ENCODE measurements at places on chromosomes 7 and 10. TPM values are rescaled to one million over a fixed set of nuclear protein-coding genes. Genes with fewer than 3 reads are reported as not detected.

- DNase-seq: no peak
These were observed 60.9 kb downstream of the TCERG1L start for GRCh38 chr10:131250454-131251145.

DNA sequence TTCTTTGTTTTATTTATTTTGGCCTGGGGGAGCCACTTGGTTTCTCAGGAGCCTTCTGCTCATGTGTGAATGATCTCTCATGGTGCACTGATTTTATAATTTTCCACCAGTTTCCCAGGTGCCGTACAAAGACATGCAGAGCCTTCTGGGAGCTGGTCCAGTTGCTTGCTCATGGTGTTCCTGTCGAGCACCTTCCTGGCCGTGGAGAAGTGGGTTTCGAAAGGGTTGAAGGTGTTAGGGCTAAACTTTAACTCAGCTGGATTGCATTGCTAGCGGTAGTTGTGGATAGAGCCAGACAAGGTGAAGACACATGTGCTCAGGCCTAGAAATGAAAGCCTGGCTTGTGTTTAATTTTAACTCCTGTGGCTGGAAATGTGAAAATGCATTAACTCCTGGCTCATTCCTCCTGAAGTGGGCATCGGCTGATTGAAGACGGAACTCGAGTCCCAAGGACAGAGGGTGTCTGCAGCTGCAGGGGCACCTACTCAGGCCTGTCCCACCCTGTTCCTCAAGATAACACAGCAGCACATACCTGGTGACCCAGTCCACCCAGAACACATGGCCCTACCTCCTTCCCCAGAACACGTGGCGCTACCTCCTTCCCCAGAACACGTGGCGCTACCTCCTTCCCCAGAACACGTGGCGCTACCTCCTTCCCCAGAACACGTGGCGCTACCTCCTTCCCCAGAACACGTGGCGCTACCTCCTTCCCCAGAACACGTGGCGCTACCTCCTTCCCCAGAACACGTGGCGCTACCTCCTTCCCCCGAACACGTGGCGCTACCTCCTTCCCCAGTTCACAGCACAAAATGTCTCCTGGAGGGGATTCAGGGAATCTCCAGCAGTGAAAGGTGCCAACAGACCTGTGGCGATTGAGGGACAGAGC lies 133.2 kb downstream of the WDR37 start:
- no peak for DNase-seq

DNA sequence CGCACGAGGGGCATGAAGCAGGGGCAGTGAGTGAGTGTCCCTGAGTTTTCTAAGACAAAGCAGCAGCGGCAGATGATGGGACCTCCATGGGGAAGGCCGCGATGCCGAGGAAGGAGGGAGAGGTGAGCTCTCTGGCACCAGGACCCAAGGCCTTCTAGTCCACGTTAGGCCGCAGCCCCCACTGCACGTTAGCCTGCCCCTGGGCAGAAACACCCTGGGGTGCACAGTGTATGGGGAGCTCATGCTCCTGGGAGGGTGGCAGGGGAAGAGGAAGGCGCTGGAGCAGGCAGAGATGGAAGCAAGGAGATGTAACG lies 97.3 kb upstream of the IKZF1 start:
- no peak for DNase-seq

- no peak for DNase-seq
These were observed 1456.7 kb downstream of the REEP3 start for GRCh38 chr10:64977915-64978314.

DNA sequence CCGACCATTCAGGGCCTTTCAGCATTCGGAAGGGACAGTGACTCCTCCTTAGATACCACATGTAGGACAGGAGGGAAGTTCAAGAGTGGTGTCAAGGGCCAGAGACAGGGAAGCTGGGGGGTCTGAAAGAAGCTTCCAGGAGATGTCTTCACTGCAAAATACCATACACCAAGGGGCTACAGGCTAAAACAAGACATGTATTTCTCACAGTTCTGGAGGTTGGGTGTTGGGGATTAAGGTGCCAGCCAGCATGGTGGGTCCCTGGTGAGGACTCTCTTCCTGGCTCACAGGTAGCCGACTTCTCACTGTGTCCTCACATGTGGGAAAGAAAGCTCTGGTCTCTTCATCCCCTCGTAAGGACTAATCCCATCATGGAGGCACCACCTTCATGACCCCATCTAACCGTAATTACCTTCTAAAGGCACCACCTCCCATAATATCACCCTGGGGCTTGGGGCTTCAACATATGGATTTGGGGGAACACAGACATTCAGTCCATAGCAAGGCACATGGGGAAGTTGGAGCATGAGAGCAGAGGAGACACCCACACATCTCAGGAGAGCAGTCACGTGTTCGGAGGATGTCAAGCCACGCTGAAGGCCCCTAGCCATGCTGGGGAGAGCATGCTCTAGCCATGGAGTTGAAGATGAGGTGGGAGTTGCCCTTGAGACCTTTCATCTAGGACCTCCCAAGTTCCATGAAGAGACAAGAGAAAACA lies 73.9 kb upstream of the GDF10 start:
- DNase-seq: no peak

DNA sequence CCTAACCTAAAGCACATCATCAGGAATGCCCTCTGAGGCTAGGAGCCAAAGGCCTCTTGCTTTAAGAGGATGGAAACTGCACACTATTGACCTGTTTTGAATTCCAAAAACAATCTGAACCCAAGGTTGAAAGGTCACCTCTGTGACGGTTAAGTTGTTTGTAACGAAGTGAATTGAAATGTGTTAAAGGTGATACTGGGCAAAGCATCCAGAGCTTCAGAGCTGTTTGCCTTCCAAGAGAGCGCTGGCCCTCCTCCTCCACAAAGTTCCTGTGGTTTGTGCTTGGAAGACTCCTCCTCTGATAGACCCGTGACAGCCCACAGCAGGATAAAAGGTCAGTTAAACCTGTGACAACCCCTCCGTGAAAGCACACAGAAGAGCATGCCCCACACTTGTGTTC lies 133.7 kb upstream of the CTTNBP2 start:
- no peak for DNase-seq

GRCh38 chr7:159136013-159136412 lies 8.7 kb downstream of the VIPR2 start:
- DNase-seq: no peak

- DNase-seq: no peak
These were observed 33.2 kb upstream of the MXI1 start for GRCh38 chr10:110174201-110174600.

- DNase-seq: no peak
These were observed 71.1 kb downstream of the FIGNL1 start for GRCh38 chr7:50379082-50379481.

GRCh38 chr7:118615-119391 lies 73.6 kb upstream of the FAM20C start:
- DNase-seq: no peak

- no peak for DNase-seq
These were observed 2.4 kb upstream of the LDB3 start for GRCh38 chr10:86665868-86666267.

GRCh38 chr7:1052031-1052818 lies 7.9 kb downstream of the GPR146 start:
- DNase-seq: no peak

- no peak for DNase-seq
These were observed 1001.9 kb upstream of the SORCS1 start for GRCh38 chr10:108166401-108166800.

GRCh38 chr10:21496343-21497176 lies 28.9 kb downstream of the SKIDA1 start:
- DNase-seq: no peak

DNA sequence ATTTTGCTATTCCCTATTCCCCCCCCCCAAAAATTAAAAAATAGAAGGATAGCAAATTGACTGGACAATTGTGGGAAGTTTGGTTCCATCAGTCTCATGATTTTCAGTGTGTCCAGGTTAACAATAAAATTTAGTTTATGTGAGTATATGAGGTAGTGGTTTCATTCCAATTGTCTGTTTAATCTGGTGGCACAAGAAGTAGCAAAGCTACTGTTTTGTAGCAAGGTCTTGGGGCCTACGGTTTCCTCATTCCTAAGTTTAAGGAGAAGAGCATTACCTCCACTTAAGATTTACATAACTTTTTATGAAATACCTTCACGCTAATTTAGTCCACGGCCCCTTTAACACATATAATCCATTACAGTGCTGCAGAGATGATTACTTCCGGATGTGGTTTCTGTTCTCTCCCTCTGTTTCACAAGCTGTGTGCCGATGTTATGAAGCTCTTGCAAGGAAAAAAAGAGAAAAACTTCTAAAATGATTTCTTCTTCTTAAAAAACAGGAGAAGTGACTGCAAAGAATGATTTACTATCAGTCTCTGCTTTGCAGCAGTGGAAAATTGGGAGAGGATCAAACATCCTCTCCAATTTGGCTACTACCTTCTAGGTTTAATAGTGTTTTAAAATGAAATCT lies 32.7 kb upstream of the NPVF start:
- DNase-seq: no peak

GRCh38 chr7:100173806-100174495 lies 3.2 kb downstream of the GPC2 start:
- DNase-seq: no peak

DNA sequence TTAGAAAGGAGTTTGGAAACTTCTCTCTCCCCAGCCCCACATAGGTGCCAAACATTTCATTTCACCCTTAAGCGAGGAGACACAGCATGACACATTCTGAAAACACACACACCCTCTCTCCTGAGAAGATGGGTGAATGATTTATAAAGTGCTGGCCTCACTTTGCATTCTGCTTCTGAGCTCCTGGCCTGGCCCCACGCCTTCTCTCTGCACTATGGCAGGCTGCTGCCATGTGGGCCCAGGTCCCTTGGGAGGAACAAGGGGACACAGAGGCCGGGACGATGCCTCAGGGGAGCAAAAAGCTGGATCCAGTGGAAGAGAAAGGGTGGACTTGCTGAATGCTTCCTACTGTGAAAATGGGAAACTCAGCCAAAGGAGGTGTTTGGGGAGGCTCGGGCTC lies 56.0 kb downstream of the CPXM2 start:
- DNase-seq: no peak

DNA sequence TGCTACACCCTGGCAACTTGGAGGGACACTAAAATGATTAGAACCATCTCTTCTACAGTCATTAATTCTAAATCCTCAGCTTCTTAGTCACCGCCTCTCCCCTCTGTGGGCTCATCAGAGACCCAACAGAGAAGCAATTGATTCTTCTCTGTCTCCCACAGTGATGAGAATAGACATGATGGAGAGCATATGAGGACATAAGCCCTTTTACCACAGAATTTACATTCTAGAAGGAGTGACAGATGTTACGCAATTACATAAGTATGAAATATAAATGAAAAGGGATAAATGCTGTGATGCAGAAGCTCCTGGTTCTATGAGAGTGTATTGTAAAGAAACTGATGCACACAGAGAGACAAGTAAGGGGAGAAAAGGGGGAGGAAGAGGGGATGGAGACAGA lies 18.1 kb upstream of the ABCB5 start:
- no peak for DNase-seq

DNA sequence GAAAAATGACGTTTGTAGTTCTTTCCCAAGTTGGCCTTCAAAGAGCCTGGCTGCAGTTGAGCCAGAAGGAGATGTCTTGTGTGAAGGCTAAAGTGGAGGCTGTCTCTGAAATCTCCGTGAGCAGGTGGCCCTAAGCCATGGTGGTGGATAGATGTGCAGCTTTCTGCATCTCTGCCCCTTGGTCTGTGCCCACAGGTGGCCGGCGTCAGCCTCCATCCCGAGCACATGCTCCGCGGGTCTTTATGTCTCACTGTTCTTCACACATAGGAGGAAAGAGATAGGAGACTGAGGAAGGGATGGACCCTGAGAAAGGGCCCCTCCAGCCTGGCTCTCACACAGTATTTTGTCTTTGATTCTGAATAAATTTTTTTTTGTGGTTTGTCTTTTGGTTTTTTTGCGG lies 30.3 kb upstream of the SLC26A4 start:
- no peak for DNase-seq

DNA sequence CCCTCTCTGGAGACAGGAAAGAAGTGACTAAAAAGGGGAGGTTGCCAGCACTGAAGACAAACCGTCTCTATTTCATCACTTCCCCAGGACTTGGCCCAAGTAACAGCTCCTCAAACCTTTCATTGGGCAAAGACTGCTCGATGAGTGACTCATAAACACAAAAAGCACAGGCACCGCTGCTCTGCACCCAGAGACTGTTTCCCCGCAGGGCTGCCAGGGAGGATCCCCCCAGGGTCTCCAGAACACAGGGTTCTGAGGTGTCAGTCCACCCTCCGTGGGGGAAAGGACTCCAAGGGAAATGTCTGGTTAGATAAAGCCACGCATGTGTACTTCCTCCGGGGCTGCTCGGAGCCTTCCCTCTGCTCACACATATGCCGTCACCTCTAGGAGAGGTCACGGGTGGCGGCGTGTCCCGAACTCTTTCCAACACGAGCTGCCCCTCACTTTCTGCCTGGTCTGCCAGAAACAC lies 59.9 kb downstream of the INSIG1 start:
- DNase-seq: no peak

DNA sequence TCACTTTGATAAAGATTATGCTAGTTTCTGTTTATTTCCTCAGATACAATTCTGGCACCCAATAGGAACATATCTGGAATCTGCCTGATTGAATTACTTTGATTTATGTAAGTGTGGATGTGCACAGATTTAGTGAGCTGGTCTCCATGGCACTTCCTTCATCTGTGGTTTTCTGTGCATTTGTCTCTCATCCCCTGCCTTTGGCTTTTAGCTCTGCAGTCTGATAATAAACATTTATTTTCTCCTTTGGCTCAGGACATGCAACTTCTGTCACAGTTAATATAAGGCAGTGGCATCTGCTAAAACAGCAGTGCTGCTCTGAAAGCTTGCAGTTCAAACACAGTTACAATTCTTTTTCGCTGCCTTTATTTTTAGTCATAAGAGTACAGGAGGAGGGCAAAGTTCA lies 273.7 kb upstream of the CHRM2 start:
- no peak for DNase-seq

DNA sequence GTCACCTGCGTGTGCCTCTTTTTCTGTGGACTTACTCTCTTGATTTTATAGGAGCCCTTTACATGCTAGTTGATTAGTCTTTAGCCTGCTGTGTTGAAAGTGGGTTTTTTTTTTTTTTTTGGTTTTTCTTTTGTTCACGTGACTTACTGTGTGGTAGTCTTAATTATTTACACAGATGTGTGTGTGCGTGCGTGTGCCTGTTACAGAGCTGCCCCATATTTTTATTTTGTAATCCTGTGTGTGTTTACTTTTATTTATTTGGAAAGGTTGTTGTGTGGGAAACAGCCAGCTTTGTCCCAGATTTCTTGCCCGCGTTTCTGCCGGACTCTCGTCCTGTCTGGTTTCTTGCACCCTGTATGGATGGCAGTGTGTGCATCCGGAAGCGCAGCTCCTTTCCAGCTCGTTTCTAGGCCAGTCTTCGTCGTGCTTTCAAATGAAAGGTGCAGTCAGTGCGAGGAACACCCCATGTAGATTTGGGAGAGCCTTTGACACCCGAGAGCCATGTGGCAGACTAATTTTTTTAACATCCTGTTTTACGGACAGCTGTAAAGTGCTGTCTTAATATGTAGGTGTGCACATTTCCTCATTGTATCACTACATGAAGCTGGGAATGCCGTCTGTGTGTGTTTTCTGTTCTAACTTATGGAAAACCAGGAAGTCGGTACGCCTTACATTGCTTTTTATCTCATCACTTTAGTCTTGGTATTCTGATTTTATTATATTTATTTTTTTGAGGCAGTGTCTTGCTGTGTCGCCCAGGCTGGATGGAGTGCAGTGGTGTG lies 55.6 kb downstream of the DNAJB6 start:
- no peak for DNase-seq

GRCh38 chr7:1150400-1151002 lies 9.5 kb downstream of the ZFAND2A start:
- no peak for DNase-seq

Gene HYAL4
- not detected for total RNA-seq

Gene PLA2G12B
- total RNA-seq: 4.2 TPM

Gene ANXA8
- 39.8 TPM for total RNA-seq

Gene KNDC1
- 1.8 TPM for total RNA-seq

Gene LRRD1
- 0.30 TPM for total RNA-seq

Gene ANKRD1
- total RNA-seq: 3,842 TPM

Gene LRRN3
- 6.6 TPM for total RNA-seq
